Esophagus (tissue), 2 donors: ENCODE measurements at places on chromosomes 13 and 19. TPM values are rescaled to one million over a fixed set of nuclear protein-coding genes. Genes with fewer than 3 reads are reported as not detected.

Gene FCER2
- polyA plus RNA-seq: 0.02 TPM

Gene NXNL1
- polyA plus RNA-seq: not detected

Gene KLK10
- 223 TPM for polyA plus RNA-seq

Gene PLPP2
- 18.5 TPM for polyA plus RNA-seq

Gene LIG1
- polyA plus RNA-seq: 31.2 TPM

Gene IFI30
- 9.9 TPM for polyA plus RNA-seq

Gene FGF21
- polyA plus RNA-seq: not detected

Gene SPIB
- 0.22 TPM for polyA plus RNA-seq

Gene SHISA7
- not detected for polyA plus RNA-seq

Gene ACP7
- 1.6 TPM for polyA plus RNA-seq

Gene FFAR2
- 0.59 TPM for polyA plus RNA-seq

Gene OXGR1
- 0.99 TPM for polyA plus RNA-seq

Gene DHDH
- 1.3 TPM for polyA plus RNA-seq

Gene PRR12
- 11.2 TPM for polyA plus RNA-seq

Gene ZNF470
- 2.3 TPM for polyA plus RNA-seq

Gene ZNF799
- 1.5 TPM for polyA plus RNA-seq

Gene BBC3
- polyA plus RNA-seq: 1.8 TPM

Gene PSG2
- not detected for polyA plus RNA-seq

Gene ZMYM5
- polyA plus RNA-seq: 8.6 TPM

Gene PRR36
- polyA plus RNA-seq: 0.14 TPM

Gene BST2
- polyA plus RNA-seq: 17.6 TPM

Gene CTXN1
- polyA plus RNA-seq: 3.0 TPM
